Liver (tissue), 10 donors: ENCODE measurements at places on chromosomes 4 and X.

GRCh38 chr4:17497890-17498523, 13.9 kb downstream of the QDPR start:
- no peak for DNase-seq

GRCh38 chr4:32745351-32745750, 2025.2 kb downstream of the PCDH7 start:
- DNase-seq = no peak

GRCh38 chr4:83510442-83510841, 25.5 kb upstream of the GPAT3 start:
- no peak for DNase-seq

DNA sequence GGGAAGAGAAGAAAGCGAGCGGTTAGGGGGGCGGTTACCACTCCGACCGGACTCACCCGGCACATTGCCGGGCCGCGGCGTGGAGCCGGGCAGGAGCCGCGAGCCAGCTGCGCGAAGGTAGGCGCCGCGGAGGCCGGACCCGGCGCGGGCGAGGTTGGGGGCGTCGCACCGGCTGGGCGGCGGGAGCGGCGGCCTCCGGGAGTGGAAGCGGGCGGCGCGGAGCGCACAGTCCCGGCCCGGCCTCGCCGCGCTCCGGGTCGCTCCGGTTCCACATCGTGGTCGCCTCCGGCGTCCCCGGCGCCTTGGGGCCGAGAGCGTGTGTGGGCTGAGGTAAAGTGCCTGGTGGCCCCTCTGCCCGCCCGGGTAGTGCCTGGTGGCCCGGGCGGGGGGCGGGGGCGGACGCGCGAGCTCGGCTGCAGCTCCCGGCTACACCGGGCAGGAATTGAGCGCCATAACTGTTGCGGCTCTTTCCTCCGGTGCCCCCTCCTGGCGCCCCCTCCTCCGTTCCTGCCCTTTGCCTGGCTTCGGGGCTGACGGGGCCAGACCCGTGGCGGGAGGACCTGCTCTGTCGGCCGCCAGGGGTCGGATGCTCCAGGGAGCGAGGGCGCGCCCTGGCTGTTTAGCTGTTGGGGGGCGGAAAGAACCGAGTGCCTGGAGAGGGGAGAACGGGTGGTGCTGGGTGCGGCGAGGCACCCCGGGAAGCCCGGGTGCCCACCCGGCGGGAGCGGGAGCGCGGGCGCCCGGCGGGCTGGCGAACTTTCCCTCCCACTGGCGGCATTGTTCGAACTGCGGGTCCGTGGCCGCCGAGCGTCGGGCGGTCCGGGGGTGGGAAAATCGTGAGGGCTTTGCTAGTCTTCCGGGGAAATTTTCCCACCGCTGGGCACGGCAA, 626 bp downstream of the JADE3 start:
- DNase-seq = peak; percentile 43

DNA sequence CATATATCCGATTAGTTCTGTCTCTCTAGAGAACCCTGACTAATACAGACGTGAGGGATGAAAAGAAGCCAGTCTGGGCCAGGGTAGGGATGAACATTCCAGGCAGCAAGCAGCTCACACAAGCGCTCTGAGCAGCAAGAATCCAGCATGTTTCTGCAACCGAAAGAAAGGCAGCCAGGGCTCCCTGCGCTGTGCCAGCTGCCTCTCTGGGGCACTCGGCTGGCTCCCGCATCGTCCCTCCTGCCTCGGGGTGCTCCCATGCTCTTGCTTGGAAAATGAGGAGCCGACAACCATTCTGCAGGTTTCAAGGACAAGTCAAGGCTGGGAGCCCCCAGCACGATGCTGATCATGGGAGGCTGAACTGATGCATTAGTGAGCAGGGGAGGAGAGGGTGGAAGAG, 7.0 kb downstream of the JAKMIP1 start:
- DNase-seq = no peak

GRCh38 chr4:138114434-138114833, 127.7 kb downstream of the SLC7A11 start:
- no peak for DNase-seq

- no peak for DNase-seq
Measured at GRCh38 chrX:13085526-13085925, 41.1 kb upstream of the FAM9C start.

GRCh38 chr4:188295899-188296298, 156.7 kb downstream of the TRIML1 start:
- no peak for DNase-seq

DNA sequence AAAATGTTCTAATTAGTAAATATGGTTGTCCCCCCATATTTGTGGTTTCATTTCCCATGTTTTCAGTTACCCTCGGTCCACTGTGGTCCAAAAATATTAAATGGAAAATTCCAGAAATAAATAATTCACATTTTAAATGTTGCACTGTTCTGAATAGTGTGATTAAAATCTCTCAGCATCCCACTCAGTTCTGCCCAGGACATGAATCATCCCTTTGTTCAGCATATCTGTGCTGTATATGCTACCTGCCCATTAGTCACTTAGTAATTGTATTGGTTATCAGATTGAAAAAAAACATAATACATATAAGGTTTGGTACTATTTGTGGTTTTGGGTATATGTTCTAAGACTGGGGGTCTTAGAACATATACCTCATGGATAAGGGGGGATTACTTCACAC, 55.1 kb upstream of the NXF3 start:
- DNase-seq = no peak

GRCh38 chr4:99074816-99075215, 13.8 kb downstream of the ADH5 start:
- DNase-seq = no peak

- DNase-seq = no peak
Measured at GRCh38 chr4:89598602-89599001, 238.4 kb downstream of the SNCA start.

DNA sequence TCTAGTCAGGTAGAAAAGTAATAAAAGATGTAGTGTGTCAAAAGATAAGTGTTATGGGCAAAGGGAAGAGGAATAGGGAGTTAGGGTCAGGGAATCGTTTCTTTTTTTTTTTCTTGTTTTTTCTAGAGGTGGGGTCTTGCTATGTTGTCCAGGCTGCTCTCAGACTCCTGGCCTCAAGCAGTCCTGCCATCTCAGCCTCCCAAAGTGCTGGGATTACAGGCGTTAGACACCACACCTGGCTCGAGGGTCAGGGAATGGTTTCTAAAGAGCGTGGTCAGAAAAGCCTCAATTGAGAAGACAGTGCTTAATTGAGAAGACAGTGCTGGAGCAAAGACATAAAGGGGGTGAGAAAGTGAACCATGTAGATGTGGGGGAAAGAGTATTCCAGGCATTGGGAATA, 19.1 kb downstream of the SMARCAD1 start:
- no peak for DNase-seq

- no peak for DNase-seq
Measured at GRCh38 chr4:65917486-65917885, 247.2 kb upstream of the EPHA5 start.

GRCh38 chr4:6473264-6474052, 1.0 kb upstream of the PPP2R2C start:
- DNase-seq = peak; percentile 22

GRCh38 chrX:67720344-67720743, 176.5 kb downstream of the AR start:
- no peak for DNase-seq

DNA sequence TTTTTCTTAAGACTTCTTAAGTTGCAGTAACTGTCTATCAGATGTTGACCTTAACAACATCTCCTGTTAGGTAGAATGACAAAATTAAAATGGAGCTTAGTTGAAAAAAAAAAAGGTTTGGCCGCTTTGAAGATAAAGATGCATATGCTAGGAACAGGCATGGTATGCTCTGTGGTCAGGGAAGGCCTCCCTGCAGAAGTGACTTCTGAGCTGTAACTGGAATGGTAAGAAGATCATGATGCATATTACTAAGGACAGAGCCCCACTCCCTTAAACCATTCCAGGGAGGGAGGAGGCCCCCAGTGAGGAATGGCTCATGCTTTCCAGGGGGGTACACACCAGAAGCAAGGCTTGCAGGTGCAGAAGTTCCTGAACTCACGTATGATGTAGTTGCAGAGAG, 43.7 kb downstream of the PDLIM5 start:
- DNase-seq = no peak

DNA sequence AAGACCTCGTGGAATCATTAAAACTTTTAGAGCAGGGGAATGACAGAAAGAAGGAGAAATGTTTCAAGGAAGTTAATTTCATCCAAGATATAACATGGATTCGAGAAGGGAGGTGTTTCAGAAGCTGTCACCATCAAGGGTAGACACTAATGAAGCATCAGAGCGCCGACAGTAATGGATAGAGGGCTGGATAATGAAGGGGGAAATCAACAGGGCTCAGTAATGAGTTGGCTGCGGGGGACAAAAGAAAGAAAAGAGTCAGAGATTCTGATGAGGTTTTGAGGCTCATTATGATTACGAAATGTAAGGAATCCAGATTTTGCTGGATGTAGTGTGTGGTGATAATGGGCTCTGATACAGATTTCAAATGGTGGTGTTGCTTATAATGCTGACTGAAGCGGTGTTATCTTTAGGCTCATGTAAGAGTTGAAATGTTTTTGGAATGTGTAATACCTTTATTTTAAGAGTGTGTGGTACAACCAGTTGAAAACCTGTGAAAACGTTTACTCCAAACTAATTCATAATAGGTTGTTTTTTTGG, 39.3 kb upstream of the TENM3 start:
- DNase-seq = no peak

DNA sequence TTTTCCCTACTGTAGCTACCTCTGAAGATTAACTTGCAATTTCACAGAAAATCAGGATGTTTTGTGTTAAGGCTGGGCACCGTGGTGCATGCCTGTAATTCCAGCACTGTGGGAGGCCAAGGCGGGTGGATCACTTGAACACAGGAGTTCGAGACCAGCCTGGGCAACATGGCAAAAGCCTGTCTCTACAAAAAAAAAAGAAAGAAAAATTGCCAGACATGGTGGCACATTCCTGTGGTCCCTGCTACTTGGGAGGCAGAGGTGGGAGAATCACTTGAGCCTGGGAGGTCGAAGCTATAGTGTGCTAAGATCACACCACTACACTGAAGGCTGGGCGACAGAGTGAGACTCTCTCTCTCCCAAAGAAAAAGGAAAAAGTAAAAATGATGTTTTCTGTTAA, 27.4 kb downstream of the APELA start:
- DNase-seq = no peak

DNA sequence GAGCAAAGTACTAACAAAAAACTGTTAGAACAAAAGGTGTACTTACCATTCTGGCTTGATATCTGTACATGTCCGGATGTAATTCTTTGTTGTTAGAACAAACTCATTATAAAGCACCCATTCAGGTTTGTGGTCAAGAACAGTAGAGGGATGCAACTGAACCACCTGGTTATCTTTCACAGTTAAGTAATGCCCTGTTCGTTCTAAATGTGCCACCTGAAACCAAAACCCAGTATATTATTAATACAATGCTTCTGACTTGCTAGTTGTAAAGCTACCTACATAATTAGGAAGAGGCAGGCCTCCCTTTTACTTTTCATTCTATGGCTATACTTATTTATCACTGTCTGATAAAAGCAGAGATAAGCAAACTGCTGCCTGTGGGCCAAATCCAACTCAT, 54.8 kb downstream of the DHX15 start:
- DNase-seq = no peak

- no peak for DNase-seq
Measured at GRCh38 chrX:107684956-107685385, 56.7 kb downstream of the PRPS1 start.

DNA sequence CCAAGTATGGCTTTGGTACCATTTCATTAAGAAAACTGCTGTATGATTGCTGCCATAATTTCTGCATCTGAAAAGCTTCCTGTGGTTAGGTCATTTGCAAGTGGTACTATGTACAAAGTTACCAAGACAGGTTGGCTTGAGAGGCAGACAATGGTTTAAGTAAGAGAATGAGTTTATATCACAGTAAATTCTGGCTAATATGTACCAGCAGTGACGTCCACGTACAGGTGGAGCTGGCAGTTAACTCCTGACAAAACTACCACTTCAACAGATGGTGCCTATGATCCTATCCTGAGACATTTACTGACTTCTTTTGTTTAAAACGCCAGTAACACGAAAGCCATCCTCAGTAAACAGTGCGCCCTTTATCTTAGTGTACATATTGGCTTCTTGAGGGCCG, 198.4 kb downstream of the NR3C2 start:
- no peak for DNase-seq

DNA sequence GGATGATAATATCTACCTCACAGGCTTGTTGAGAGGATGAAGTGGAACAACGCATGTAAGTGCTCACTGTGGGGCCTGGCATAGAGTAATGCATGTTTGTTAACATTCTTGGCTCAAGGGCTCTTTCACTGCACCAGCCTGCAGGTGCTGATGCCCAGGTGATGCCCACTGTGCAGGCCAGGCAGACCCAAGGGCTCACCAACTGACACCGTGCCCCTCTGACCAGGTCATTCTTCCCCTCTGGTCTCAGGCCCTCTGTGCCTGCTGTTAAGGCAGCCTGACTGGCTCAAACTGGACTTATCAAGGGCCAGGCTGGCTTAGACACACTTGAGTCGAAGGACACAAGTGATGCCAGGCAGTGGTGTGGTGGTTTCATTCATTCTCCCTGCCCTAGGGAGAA, 90.5 kb downstream of the PJA1 start:
- no peak for DNase-seq

- no peak for DNase-seq
Measured at GRCh38 chrX:44913656-44914531, 40.9 kb downstream of the KDM6A start.

DNA sequence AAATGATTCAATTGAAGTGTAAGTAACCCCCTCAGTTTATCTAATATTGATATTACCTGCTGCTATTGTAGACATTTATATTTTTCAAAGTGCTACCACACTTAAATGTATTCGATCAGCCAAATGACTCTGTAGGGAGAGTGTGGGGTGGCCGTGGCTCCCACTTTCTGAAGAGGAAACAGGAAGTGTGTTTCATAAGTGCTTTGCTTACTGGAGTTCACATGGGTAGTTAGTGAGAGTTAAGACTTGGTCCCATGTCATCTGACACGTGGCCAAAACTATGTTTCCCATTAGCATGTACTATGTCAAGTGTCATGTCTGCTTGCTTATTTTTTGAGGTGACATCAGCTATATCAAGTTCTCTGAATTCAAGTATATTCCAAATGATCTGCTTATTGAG, 308.1 kb upstream of the GATB start:
- no peak for DNase-seq

- DNase-seq = no peak
Measured at GRCh38 chrX:68697465-68698125, 50.1 kb downstream of the STARD8 start.

DNA sequence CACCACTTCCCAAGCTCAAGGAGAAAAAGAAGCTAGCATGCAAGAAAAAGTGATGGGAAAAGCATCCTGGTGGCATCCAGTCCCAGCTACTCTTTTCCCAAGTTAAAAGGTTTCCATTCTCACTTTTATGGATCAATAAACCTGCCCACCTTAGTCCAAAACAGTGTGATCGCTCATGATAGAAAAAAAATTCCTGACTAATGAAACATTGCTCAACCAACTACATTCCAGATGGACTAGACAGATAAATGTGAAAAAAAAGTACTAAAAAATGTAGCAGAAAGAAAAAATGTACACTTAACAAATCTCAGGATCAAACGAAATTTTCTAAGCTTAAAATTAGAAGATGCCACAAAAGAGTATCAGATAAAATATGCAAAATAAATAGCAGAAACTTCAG, 312.2 kb downstream of the TMA16 start:
- no peak for DNase-seq

GRCh38 chrX:15151267-15152186, 118.4 kb downstream of the ASB9 start:
- no peak for DNase-seq
